ENCODE measurements at places on chromosomes 6 and 20.

DNA sequence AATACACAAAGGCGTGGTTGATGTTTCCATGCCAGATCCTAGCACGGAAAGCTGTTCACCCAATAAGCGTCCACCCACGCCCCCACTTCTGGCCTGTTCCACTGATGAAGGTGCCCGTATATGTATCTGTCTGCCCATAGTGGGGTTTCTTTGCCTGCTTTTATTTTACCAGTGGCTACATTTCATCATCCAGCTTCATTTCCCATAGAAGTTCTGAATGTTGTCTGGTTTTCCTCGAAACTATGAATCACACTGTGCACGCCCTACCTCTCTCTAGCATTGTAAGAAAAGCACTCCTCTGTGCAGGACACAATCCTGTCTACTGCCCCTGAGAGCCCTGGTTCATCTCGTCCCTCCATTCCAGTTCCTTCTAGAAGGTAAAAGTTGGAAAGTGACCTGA, 8.8 kb upstream of the CD93 start:
- no peak for DNase-seq

DNA sequence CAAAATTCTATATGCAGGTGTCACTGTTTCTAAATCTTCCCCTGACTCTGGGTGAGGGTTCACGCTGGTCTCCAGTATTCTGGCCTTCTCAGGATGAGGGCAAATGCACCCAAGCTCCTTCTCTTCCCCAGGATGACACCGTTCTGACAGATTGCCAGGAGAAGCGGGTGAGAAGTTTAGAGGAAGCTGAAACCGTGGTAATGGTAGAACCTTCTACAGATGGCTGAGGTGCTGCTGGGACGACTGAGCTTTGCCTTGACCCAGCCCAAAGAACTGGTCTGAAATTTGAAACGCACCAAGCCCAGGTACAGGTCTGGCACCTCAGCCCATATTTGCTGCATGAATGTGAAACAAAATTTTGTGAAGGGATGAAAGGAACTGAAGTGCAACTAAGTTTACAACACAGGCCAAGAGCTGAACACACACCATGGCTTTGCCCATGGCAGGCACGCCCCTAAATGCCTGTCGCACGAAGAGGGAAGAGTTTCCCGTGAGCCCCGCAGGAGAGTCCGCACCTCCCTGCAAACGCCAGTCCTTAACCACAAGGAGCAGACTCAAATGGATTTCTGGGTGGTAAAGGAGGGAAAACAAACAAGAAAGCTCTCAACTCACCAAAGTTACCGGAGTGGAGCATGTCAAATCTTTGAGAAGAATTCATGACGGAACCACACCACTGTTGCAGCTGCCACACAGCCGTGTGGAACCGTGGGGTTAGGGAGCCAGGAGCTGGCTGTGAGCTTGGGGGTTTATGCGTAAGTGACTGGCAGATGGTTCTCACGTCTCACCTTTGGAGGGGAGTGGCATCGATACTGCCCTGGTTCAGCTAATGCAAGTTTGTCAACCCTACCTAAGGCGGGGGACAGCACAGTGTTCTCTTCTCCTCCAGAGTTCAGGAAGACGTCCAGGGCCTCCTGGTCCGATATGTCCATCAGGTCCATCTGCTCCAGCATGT, 138.9 kb downstream of the DTNBP1 start:
- no peak for DNase-seq

- DNase-seq = no peak
Measured at GRCh38 chr20:59772931-59773913, 160.2 kb downstream of the SYCP2 start.

GRCh38 chr6:15948930-15949900, 179.7 kb upstream of the MYLIP start:
- no peak for DNase-seq

- no peak for DNase-seq
Measured at GRCh38 chr6:161736781-161737292, 463.0 kb upstream of the AGPAT4 start.

DNA sequence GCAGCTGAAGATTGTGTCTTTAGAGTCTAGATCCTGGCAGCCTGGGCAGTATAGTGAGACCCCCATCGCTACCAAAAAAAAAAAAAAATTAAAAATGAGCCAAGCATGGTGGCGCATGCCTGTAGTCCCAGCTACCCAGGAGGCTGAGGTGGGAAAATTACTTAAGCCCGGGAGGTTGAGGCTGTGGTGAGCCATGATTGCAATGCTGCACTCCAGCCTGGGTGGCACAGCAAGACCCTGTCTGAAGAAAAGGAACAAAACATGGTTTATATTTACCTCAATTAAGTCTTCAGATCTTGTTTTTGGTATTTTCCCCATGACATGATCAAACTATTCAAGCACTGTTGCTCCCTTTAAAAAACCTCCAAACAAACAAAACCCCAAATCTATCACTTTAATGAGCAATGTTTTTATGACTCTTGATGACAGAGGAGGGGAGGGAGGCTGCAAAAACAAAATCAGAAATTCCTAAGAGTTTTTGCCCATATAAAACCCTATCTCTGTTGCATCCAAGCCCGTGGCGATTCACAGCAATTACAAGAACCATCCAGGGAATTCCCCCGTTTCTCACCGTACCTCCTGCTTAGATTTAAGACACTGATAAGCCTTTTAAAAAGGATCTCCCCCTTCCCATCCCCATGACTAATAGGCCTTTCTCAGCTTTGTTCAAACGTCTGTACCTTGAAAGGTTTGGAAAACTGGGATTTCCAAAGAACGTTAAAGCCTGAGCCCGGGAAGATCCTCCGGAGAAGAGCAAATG, 259.9 kb downstream of the BMP7 start:
- DNase-seq = no peak

GRCh38 chr20:52959125-52959524, 13.0 kb upstream of the TSHZ2 start:
- DNase-seq = no peak

GRCh38 chr20:51732096-51732791, 35.9 kb downstream of the ATP9A start:
- DNase-seq = no peak

DNA sequence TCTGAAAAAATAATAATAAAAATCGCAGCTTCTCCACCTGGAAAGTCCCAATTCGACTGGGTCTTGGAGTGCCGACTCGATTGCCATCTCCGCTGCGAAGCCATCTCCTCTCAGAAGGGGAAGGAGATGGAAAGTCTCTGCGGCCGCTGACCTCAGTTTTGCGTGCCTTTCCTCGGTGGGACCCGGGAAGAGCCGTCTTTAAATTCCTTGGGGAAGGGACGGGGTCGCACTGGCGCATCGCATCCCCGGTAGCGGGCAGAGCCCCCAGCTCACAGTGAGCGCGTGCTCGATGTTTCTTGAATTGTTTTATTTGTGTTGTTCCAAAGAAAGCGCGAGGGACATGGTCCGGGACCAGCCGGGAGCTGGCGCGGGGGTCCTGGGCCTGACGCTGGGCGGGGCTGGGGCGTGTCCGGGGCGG, 270 bp upstream of the TIAM2 start:
- DNase-seq = no peak

GRCh38 chr20:18395544-18395943, 71.3 kb downstream of the DZANK1 start:
- no peak for DNase-seq

DNA sequence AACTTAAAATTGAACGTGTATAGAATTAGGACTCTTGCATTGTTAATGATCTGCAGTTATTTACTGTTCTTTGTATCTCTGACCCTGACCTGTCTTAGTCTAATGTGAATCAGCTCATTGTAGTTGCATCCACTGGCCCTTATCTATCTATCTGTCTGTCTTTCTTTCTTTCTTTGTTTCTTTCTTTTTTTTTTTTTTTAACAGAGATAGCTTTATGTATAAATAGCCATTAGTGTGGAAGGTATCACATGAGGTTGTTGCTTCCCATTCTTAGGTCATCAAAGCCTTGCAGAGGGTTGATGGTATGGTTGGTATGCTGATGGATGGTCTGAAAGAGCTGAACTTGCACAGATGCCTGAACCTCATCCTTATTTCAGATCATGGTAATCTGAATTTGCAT, 59.9 kb downstream of the ENPP1 start:
- no peak for DNase-seq

GRCh38 chr6:70874181-70874913, 82.5 kb downstream of the B3GAT2 start:
- no peak for DNase-seq

DNA sequence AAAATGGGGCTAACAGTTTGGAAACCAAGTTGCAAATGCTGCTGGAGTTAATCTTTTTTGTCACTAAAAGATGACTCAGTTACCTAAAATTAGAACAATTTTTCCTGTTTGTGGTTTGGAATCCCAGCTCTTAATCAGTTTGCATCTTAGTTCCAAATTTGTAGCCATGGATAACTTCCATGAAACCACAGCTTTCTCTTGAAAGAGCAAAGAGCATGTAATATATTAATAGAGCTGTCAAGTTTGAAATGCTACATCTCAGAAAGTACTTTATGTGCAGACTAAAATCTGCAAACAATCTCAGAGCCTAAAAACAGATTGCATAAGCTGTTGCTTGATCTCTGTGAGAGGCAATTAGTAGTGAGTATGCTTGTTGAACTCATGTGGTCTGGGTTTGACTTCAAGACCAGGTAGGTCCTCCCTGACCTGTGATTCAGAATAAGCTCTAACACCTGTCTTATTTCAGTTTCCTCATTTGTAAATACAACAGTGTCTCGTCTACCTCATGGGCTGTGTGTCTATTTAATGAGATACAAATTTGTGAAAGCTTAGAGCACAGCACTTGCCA, 23.5 kb downstream of the DHX35 start:
- no peak for DNase-seq

DNA sequence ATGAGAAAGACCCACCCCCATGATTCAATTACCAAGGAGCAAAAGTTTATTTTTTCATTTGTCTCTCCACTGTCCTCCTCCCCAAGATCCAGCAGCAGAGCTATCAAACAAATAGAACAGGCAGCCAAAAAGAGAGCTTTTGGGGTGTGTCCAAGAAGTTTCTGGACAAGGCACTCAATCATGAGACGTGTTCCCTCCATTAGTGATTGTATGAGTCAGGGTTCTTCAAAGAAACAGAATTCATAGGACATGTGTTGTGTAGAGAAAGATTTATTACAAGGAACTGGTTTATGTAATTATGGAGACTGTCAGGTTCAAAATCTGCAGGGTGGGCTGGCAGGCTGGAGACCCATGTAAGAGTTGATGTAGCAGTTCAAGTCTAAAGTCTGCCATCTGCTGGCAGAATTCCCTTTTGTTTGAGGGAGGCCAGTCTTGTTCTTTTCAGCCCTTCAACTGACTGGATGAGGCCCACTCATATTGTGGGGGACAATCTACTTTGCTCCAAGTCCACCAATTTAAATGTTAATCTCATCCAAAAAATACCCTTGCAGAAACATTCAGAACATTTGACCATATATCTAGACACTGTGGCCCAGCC, 248.1 kb upstream of the OPRM1 start:
- no peak for DNase-seq

DNA sequence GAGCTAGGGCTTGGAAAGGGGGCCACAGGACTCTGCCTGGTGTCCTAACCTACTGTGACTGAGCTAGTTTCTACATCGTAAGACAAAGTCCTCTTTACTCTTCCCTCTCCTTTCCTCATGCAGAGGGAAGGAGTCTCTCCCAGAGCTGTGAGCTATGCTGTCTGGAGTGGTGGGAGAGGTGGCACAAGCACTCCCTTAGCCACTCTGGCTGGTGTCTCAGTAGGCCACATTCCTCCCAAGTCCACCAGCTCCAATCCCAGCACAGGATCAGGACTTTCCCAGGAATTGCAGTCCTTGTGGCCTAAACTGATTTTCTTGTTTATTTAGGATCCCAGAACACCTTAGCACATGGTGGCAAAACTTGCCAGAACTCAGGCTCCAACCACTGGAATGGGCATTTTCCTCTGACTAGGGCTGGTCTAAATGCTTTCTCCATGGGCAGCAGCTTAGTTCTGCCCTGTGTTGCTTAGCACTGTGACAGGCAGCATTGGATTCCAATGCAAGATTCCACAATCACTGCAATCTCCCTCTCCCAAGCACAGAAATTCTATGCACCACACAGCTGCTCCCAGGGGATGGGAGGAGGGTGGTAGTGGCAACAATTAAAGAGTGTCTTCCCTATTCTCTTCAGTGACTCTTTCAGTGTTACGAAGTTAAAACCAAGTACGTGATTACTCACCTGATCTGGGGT, 733.3 kb downstream of the HACE1 start:
- no peak for DNase-seq

GRCh38 chr20:61795669-61796630, 269.7 kb downstream of the TAF4 start:
- DNase-seq = no peak

DNA sequence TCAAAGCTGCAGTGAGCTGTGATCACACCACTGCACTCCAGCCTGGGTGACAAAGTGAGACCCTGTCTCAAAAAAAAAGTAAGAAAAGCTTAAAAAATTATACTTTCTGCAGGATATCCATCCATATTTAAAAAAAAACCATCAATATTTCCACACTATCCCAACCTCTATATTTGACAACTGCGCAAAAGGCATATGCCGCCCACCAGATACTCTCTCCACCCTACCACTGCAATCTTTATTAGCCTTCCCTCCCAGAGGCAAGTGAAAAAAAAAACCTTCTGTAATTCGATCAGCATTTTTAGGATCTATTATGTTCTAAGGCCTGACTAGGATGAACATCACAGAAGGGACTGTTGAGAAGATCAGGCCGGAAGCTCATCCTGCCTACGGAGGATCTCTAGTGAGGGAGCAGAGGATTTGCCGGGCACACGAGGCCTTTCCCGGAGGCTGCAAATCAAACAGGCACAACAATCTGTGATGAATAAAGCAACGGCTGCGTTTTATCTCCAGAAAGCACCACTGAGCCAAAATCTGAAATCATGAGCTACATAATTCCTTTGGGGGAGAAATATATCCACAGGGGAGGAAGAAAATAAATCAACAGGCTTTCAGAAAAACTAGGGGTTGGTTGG, 65.9 kb downstream of the GFOD1 start:
- no peak for DNase-seq

GRCh38 chr6:70376628-70377027, 36.7 kb upstream of the FAM135A start:
- no peak for DNase-seq

DNA sequence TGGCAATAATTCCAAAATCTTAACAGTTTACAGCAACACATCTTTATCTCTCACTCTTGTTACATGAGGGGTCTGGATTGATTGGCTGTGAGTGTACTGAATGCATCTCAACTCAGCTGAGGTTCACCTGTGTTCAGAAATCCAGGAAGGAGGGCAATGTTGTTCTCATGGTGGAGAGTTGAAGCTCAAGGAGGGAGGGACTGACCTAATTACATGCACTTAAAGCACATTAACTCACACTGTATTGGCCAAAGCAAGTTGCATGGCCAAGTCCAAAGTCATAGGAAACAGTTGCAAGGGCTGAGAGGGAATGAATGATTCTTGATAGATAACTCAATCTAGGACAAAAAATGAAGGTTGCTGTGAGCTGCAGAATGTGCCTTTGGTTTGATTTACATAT, 102.2 kb downstream of the DOK5 start:
- no peak for DNase-seq

Measured in nucleus accumbens (tissue), 56 donors.